ENCODE measurements at places on chromosomes 3 and 15.

- DNase-seq: no peak
Observed at GRCh38 chr15:77768521-77769078, 135.9 kb upstream of the LINGO1 start.

GRCh38 chr15:65100442-65100841, 14.6 kb downstream of the UBAP1L start:
- DNase-seq: no peak

GRCh38 chr15:48096813-48097212, 24.0 kb upstream of the SLC24A5 start:
- no peak for DNase-seq

- no peak for DNase-seq
Observed at GRCh38 chr15:74317820-74318375, 49.5 kb downstream of the CYP11A1 start.

- DNase-seq: no peak
Observed at GRCh38 chr3:66588340-66588847, 87.6 kb upstream of the LRIG1 start.

DNA sequence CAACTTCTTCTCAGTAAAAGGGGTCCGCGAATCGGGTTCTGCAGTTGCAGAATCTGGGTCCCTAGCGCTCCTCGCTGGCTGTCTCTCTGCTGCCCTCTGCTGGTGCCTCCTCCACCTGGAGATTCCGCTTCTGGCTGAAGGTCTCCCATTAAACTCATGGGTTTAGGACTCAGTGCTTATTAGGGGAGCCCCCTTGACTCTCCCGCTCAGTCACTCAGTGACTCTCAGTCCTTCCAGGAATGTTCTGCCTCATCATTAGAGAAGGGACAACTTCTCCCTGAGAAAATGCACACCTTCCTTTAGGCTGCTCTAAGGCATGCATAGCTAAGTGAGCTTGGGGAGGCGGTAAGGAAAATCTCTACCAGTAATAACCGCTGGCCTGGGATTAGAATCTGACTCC, 7.1 kb downstream of the CPN2 start:
- peak; percentile 93 for DNase-seq

DNA sequence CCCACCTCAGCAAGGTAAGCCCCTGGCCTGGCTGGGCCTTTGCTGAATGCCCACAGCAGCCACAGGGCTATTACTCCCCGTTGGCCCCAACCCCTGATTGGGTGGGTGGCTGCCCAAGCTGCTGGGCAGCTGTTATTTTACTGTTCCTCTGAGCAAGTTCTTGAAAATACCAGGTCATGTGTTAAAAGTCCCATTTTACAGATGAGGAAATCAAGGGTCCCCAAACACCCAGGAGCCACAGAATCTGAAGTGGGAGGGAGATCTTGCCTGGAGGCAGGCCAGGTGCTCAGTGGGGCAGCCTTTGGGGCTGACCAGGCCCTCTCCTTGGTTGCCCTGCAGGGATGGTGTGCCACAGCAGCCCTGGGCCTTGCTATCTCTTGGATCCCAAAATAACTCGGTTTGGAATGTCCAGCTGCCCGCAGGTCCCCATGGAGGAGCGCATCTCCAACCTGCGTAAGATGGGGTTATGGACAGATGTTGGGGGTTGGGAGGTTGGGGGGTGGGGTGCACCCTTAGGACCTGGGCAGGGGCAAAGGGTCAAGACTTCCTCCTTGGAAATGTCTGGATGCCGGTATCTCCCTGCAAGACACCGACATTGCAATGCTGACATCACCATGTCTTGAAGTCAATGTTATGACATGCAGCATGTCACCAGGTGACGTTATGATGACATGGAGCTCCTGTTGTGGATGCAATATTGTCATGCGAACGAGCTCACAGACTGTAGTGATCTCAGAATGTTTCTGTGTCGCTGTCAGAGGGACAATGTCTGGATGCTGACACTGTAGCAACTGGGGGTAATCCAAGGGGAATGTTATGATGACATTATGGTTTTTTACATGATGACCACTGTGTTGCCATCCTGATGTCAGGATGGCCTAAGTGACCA, 13.3 kb upstream of the CSPG4 start:
- DNase-seq: no peak

DNA sequence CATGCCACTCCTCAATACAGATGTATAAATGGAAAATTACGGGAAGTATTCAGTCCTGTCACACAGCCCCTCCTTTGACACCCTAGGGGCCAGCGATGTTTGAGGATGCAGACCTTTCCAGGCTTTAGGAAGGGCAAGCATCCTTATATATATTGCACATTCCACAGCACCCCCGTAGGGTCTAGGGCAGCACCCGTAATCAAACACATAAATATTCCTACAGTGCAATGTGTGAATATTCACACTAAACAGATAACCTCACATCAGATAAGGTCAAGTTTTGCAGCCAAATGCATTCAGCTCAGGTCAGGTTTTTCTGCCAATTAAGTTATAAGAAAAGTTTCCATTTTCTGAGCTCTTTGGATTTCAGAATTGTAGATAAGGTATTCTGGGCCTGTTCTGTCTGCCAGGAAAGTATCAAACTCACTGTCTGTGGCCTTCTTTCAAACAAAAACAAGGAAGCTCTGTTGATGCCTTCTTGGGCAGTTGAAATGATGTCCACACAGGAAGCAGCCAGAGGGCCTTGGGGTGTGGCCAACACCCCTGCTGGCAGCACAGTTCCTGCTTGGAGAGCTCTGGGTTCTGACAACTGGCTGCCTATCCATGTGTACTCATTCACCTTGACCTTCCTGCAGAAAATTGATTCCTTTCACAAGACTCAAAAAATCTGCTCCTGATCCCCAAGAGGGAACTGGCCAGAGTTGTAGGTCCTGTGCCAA, 427.0 kb downstream of the NTRK3 start:
- no peak for DNase-seq

DNA sequence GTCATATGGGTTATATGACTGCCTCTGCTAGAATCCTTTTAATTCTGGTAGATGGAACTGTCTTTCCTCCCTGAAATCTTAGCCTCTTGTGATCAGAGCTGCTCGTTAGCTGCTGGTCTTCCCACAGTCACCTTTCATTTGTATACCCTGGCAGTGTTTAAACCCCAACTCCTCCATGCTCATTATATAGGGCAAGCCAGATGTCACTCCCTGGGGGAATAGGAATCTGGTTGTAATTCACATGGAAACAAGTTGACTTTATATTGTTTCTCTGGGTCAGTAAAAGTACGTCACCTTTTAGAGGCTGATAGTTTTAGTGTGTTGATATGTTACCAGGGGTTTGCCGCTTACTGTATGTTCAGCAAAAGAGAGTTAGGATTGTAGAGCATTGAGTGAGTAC, 103.5 kb downstream of the ITPR1 start:
- DNase-seq: no peak

Measured in activated CD8-positive, alpha-beta memory T cell treated with anti-CD3 and anti-CD28 coated beads, Interleukin-2, amount 50 U/mL, for 48 hours (primary cell).